Tibial nerve (tissue), 4 donors: ENCODE measurements at places on chromosomes 5 and 9.

GRCh38 chr9:36485647-36486328, 85.7 kb upstream of the RNF38 start:
- DNase-seq: no peak

DNA sequence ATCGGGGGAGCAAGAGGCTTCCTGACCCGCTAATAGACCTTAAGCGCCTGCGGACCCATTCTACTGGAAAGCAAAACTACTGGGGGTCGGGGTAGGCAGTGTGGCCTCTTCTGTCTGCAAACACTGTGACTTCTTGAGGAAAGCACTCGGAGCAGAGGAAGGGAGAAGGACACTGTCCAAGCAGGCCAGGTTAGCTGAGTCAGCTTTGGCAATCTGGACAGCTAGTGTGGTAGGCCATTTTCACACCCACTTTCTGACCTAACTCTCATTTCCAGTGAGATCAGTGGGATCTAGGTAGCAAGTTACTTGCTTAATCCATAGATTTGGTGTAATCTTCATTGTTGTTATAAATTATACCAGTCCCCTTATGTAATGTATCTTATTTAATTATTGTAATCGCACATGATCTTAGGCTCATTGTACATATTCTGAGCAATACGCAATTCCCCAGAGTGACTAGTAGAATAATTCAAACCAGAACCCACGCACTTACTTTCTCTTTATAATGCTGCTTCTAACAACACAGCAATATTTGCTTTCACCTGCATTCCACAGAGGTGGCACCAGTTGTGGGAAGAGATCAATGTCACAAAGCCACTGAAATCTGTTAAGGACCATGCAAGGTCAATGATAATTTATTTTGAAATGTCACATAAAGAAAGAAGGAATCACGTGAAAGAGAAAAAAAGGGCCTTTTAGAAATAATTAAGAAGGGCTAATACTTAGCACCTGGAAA, 82.9 kb downstream of the NREP start:
- DNase-seq: no peak

GRCh38 chr5:123180178-123180577, 91.1 kb downstream of the PRDM6 start:
- no peak for DNase-seq

DNA sequence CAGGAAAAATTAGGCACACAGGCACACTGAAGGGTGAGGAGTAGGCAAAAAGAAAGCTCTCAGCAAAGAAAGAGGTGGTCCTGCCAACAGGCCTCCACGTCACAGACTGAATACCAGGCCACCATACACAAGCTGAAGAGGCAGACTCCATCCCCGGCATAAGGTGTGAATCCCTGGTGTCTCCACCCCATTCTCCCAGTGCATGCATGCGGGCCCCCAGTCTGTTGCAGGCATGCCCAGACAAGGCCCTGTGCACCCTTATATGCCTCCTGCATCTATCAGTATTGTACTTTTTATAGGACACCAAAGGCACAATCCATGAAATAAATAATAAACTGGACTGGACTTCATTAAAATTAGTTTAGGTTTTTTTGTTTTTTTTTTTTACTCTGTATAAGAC, 73.1 kb downstream of the RGMB start:
- no peak for DNase-seq

DNA sequence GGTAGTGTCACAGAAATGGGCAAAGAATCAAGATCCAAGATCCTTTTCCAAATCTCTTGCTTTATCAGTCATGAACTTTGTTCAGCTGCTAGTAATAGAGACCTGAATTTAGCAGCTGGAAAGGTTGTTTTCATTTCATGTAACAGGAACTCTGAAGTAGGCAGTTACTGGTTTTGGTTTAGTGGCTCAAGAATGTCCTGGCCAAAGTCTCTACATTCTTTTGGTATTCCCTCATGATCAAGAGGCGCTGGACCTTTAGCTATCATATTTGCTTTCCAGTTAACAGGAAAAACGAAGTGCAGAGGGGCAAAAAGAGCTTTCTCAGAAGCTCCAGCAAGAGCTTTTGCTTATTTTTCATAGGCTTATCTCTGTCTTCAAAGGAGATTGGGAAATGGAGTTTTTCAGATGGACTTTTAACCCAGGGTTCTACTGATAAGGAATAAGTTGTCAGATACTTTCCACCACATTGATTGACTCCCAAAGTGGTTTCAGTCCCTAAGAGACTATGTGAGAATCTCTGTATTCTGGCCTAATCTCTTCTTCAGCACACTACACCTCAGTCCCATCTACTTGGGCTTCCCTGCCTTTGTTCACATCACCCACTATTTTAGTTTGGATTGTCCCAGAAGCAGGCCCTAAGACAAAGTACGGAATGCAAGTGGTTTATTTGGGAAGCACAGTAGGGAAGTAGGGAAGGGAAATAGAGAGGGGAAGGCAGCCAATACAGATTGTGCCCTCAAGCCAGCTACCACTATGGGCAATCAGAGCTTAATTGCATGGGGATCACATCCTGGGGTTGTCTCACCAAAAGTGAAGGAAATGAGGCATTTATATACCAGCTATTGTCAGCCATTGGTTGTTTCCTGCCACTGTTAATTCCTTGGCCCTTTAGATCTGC, 359.3 kb downstream of the LRRC70 start:
- DNase-seq: no peak

DNA sequence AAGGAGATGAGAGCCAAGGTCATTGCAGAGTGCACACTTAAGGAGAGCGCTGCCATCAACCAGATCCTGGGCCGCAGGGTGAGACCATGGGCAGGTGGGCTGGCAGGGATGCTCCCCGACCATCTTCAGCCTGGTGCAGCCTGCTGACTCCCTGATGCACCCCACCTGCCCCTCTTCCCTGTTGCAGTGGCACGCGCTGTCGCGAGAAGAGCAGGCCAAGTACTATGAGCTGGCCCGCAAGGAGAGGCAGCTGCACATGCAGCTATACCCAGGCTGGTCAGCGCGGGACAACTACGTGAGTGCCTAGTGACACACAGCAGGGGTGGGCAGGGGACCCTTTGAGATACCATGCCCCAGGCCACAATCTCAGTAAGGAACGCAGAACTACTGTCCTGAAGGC, 28.3 kb downstream of the TCF7 start:
- DNase-seq: no peak

DNA sequence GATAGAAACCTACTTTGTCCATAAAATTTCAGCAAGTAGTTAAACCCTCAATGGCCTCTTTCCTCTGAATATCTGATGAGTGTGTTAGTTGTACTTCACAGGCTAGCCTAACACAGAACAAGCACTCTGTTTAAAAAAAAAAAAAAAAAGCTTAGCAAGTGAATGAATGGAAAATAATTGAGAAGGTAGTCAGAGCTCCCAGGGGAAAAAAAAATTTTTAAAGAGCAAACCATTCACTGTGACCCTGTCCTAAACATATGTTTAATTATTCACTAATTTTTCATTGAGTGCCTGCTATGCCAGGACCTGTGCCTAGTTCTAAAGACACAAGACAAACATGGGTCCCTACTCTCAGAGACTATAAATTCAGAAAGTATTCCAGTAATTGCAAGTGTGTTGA, 69.3 kb downstream of the SH3RF2 start:
- no peak for DNase-seq

- DNase-seq: no peak
These were observed 437 bp upstream of the TRIM41 start for GRCh38 chr5:181222630-181223057.

DNA sequence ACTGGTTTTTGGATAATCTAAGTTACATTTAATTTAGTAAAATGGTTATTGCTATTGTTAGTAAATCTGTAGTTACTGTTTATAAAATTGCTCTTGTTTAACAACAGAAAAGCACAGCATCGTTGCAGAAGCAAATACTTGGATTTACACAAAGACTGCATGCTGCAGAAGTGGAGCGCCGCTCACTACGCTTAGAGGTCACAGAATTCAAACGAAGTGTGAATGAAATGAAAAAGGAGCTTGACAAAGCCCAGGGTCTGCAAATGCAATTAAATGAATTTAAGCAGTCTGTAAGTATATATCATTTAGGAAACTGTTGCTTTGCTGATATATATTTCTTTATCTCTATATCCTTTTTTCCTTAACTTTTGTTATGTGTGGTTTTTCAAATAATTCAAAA, 226.0 kb downstream of the CCDC171 start:
- DNase-seq: no peak

- DNase-seq: no peak
These were observed 82.7 kb downstream of the PTPDC1 start for GRCh38 chr9:94166976-94167346.

DNA sequence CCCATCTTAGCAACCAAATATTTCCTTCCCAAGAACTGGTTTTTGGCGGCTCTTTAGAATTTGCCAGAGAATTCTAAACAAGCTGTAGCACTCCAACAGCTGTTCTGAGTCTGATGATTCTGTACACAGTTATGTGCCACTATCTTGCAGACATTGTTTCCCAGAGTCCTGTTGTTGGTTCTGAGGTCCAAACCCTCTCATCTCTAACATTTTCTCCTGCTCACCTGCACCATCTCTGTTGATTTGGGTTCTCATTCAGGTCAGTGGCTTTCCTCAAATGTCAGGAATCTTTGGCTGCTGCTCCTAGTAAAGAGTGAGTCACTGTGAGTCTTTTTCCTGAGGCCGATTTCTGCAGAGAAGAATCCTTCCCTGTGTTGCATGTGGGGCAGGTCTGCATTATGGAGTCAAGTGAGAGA, 50.0 kb downstream of the CAMSAP1 start:
- no peak for DNase-seq

DNA sequence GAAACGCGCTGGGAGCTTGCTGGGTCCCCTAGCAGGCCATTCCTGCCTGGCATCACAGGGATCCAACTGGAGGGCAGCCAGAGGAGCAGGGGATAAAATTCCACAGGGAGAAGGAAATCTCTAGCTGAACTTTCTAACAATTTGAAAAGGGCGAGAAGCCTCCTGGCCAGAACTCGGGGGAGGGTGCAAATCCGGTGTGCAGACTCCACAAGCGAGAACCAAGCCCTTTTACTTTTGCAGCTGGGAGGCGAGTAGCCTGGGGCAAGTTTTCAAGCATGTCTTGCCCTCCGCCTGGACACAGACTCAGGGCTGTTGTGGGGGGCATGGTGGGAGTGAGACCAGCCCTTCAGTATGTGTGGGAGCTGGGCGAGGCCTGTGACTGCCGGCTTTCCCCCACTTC, 14.3 kb upstream of the POU5F2 start:
- DNase-seq: no peak

DNA sequence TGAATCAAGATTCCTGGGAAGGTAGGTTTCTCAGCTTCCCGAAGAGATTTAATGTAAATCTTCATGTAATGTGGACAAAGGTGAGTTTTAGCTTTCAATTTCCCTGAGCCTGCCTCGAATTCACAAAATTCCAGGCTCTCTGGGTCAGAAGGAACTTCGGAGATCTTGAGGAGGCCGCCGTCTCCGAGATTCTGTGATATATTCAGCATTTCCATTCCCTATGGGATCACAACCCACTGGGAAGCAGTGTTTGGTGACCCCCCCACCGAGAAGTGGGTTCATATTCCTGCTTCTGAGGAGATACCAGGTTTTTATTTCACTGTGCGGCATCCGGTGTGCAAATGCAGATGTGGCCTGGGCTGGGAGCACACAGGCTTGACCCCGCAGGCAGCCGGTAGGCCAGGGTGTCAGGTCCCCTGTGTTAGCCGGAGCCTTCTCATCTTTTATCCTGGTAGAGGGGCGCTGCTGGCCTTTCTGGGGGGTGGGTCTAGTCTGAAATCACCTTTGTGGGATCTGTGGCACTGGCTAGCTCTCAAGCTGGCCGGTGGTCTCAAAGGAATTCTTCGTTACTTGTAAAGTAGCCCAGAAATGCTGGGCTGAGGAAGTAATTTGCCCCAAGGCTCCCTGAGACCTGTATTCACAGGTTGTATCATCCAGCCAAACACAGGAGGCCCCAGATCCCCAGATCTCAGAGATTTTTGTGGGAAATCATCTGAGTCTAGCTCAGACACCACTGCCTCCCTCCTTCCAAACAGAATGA, 1.4 kb downstream of the PLEKHG4B start:
- DNase-seq: no peak

DNA sequence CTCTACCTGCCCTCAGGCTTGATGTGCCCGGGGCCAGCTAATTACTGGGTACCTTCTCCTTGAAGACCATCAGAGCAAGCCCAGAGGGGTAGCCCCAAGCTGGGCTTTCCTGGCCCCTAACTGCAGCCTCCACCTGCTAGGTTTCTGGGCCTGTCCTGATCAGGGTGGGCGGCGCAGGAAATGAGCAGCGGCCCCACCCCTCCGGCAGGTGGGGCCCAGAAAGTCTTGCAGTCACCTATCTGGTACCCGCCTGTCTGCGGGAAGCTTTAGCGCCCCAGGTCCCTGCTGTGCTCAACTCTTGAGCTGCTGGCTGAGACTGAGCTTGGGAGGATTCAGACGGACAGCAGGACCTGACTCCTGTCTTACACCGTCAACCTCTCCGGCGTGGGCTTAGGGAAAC, 37.1 kb upstream of the LHX2 start:
- DNase-seq: no peak

GRCh38 chr9:76519075-76519835, 60.3 kb downstream of the GCNT1 start:
- DNase-seq: no peak

GRCh38 chr5:109374625-109375024, 35.1 kb downstream of the PJA2 start:
- no peak for DNase-seq

GRCh38 chr5:170310256-170310926, 12.8 kb upstream of the LCP2 start:
- no peak for DNase-seq

GRCh38 chr5:169467041-169467771, 116.4 kb upstream of the SPDL1 start:
- DNase-seq: no peak

DNA sequence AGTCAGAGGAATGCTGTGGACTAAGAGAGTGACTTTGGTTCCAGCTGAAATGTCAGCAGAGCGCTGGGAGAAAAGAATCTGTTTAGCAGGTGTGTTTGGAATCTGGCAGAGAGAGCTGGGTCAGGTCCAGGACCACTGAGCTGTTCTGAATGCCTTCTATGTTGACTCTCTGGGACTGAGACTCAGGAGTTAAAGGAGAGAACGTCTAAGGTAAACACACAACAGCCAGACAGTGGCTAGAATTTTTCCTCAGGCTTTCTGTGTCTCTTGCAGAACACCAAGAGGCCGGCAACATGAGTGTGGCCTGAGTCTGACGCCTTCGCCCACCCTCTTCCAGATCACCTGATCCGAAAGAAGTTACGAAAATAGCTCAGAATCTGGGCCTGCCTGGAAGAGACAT, 107.2 kb upstream of the ZNF462 start:
- no peak for DNase-seq

- peak; percentile 10 for DNase-seq
These were observed 1.3 kb downstream of the SDHA start for GRCh38 chr5:219460-219863.
